ENCODE measurements at places on chromosomes 11 and 22.

DNA sequence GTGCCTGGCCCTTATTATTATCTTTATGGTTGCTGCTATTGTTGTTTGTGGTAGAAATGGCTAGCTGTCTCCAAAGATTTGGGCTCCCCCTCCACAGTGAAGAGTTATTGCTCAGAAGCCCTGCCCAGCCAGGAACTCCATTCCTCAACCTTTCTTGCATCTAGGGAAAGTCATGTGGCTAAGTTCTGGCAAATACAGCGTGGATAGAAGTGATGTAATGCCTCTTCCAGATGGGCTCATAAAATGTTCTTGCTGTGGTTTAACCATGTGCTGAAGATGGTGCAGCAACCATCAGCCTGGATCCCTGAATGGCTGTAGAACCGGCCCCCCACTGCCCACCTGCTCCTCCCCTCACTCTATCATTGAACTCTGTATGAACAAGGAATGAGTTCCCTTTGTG is 203.5 kb upstream of the E2F8 start:
- no peak for DNase-seq

- no peak for DNase-seq
These were observed 37.6 kb upstream of the MN1 start for GRCh38 chr22:27839057-27839660.

GRCh38 chr11:132300283-132300682 is 929.9 kb downstream of the NTM start:
- DNase-seq = no peak

- no peak for DNase-seq
These were observed 87.9 kb downstream of the NCAM1 start for GRCh38 chr11:113048820-113049768.

- no peak for DNase-seq
These were observed 162.0 kb upstream of the GUCY1A2 start for GRCh38 chr11:107180236-107180635.

GRCh38 chr11:63491240-63491587 is 247 bp upstream of the PLAAT5 start:
- no peak for DNase-seq

DNA sequence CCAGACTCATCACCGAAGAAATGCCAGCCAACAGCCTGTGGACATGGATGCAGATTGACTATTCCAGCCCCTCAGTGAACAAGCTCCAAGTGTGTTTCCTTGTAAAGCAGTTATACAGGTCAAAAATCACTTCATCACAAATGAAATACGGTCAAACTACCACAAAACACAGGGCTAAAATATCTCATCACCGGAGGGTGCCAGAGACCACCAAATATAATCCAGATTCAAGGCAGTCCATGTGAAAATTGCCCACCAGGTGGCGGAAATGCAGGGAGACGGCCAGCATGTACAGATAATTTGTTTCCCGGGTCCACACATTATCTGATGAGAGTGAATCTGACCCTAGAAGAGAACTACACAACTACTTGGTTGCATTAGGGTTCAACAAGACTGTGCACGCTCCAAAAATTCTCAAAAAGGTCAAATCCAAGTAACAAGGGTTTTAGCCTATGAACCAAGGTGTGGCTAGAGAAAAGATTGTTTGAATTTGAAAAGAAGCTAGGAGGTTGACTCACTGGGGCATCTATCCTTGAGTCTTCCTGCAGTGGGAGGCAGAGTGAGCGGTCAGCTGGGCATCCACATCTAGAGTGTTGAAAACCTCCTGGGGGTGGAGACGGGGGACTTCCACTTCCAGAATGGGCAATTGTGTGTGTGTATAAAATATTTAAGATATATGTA is 71.7 kb downstream of the IGLL5 start:
- peak; percentile 29 for DNase-seq

GRCh38 chr11:83256602-83257340 is 29.4 kb downstream of the CCDC90B start:
- DNase-seq = no peak

- peak; percentile 6 for DNase-seq
These were observed 76.0 kb downstream of the EIF3M start for GRCh38 chr11:32659672-32660071.

- DNase-seq = no peak
These were observed 373.7 kb downstream of the METTL15 start for GRCh38 chr11:28481616-28482480.

DNA sequence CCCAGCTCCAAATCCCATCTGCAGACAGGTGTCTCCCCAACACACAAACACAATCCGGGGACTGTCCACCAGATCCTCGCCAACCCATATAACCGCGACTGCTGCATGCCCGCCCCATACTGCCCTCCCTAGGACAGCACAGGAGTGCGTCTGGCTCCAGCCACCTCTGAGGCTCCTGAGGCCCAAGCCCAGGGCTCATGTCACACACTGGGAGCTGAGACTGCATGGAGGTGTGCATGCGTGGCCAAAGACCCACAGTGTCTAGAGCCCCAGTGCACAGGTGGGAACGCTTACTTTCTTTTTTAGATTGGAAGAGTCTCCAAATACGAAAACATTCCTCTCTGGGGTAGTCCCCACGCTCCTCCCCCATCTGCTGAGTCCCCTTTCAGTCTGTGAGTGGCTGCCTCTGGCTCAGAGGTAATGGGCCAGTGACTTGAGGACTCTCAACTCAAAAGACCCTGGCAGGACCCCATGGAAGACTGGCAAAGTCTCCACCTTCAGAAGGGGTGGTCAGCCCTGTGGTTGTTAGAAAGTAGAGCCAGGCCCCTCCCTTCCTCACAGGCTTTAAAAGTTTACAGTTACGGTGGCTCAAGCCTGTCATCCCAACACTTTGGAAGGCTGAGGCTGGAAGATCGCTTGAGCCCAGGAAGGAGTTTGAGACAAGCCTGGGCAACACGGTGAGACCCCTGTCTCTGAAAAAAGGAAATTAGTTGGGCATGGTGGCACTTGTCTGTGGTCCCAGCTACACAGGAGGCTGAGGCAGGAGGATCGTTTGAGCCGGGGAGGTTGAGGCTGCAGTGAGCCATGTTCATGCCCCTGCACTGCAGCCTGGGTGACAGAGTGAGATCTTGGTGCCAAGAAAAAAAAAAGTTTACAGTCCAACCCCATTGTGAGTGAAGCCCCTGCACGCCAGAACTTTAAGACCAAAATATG is 2.3 kb downstream of the CBX7 start:
- DNase-seq = no peak

GRCh38 chr11:57432714-57433163 is 5.8 kb upstream of the SLC43A3 start:
- no peak for DNase-seq

- DNase-seq = no peak
These were observed 22.8 kb upstream of the BAIAP2L2 start for GRCh38 chr22:38133331-38133730.

DNA sequence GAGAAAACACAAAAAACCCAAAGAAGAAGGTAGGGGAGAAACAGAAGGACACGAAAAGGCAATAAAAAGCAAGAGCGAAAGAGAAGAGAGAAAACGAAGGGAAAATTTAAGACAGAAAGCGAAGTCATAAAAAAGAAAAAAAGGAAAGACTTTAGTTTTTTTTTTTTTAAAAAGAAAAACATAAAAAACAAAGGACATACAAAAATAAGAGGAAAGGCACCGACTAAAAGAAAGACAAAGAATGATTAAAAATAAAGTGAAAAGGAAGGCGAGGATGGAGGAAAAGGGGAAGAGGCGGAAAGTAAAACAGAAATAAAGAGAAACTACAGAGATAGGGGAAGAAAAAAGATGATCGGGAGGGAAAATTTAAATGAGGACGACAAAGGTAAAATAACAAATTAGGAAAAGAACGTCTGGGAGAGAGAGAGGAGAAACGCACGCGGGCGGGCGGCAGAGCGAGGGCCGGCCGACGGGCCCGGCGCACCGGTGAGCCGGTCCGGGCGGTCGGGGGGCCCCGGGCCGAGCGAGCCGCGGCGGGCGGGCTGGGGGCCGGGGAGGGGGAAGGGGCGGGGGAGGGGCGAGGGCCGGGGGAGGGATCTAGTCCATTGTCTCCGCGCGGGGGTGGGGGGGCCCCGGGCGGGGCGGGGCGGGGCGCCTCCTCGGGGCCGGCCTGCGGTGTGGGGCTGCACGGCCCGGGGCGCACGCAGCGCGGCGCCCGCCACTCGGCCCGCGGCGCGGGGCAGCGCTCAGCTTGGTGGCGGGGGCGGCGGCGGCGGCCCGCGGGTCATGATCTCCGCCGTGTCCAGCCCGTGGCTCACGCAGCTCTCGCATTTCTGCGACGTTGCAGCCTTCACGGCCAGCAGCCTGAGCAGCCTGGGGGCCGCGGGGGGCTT is at the start of gene TBX1:
Gene TBX1, plus strand, starts transcription at position 721 of the 893 bp plus-strand sequence. Its CDS starts 66 bp downstream, at position 787.
- no peak for DNase-seq

GRCh38 chr22:19806213-19807160 is 45.9 kb downstream of the TBX1 start:
- peak; percentile 20 for DNase-seq

DNA sequence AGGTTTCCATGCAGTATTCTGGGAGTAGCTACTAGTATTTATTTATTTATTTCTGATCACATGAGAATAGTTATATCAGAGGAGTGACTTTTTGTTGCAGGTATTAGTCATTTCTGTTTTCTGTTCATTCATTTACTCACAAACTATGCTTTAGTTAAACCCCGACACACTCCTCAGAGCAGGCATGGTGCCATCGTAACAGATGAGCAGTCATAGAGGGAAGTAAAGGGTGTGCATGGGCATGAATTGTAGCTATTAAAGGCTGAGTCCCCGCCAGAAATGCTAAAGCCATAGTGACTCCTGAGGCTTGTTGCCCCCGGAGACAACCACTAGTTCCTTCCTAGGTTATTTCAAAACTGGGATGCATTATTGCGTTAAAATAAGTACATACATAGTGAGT is 10.6 kb downstream of the JHY start:
- no peak for DNase-seq

- DNase-seq = no peak
These were observed 5.1 kb upstream of the LYVE1 start for GRCh38 chr11:10573556-10573955.

GRCh38 chr22:19241593-19241906 is 50.0 kb downstream of the CLTCL1 start:
- no peak for DNase-seq

- DNase-seq = no peak
These were observed 16.7 kb upstream of the FAM168A start for GRCh38 chr11:73614591-73614990.

DNA sequence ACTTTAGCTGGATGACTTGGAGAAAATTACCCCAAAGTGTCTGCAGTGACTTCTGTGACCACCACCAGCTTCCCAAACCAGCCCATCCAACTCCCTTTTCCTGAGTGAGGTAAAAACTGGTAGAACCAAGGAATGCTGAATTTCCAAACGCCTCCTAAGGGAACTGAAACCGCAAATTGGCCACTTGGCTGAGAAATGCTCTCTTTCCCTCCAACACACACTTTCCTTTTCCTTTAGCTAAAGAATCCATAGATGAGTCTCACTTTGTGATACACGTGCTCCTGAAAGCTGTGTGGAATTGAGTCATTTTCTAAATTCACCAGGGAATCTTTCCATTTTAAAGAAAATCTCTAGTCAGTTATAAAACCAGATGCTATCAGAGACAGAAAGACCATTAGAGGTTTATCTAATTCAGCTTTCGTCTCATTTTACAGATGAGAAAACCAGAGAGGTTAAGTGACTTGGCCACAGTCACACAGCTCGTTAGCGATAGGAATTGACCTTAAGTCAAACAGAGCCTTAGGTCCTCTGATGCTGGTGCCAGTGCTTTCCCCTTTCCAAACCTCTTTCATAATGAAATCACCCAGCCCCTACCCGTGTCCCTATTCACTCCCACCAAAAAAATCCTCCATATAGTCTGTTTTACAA is 137.2 kb downstream of the COMMD9 start:
- DNase-seq = no peak

DNA sequence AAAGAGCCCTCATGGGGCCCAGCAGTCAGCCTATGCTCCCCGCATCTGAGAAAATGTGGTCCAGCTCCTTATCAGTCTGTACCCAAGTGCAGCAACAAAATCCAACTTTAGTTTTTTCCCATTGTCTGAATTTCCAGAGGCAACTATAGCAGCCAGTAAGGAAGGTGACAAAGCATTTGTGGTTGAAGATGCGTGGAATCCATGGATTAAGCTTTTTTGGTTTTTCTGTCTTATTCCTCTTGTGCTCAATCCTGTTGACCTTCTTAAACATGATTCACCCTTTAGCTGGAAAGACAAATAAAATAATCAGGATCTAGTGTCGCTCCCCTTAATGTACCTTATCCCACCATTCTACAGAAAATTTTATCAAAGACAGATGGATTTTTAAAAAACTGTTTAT is 14.3 kb downstream of the GDPD4 start:
- no peak for DNase-seq

DNA sequence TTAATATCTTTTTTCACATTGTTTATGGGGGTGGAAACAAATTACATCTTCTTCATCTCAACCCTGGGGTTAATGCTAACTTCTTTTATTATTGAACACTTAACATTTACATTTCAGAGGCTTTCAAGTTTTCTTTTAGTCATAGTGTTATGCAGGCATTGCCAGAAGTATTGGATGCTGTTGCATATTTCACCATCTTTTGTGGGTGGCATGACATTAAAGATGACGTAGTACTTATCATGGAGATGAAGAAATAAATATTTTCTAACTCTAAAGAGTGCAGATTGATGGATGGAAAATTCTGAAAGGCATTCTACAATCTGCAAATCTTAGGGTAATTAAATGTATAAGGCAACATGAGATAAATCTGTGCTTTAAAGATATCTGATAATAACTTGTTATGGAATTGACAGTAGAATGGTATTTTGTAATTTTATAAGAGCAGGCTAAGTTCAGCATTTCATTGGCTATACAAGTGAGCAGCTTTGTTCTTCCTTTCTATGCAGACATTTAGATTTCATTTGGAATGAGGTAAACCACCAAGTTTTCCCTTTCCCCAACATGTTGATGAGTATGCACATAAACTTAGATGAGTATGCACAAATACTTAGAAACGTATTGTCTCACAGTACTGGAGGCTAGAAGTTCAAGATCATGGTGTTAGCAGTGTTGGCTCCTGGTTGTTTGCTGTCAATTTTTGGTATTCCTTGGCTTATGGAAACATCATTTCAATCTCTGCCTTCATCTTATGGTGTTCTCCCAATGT is 924.4 kb downstream of the METTL15 start:
- DNase-seq = no peak

DNA sequence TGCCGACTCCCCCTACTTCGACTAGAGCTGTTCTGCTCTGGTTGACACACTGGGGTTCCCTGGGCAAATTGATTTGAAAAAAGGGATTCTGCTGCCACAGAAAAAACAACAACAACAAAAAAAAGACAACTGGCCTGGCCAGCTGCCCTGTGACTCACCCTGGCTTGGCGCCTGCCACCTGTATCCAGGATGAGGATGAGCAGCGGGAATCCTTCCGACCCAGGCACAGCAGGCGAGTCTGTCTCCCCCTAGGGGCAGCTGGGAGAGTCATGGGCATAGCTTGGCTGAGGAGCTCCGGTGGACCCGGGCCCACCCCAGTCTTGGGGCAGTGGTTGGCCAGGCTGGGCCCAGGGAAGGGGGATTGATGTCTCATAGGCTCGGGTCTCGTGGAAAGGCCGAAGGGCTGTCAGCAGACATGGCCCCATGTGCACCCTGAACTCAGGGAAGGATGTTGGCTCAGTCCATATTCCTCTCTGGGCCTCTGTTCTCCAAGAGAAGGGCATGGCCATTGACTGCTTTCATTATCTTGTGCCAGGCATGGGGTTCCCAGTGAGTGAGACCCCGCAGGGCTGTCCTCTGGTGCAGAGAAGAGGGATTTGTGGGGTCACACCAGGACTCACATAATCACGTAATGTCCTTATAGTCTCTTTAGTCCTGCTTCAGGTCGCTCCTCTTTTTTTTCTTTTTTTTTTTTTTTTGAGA is 10.4 kb upstream of the SUN2 start:
- no peak for DNase-seq
